ENCODE measurements at places on chromosomes 13 and 19.
A peak's percentile ranks its signal among the peaks of the same experiment; 100 is the strongest.

DNA sequence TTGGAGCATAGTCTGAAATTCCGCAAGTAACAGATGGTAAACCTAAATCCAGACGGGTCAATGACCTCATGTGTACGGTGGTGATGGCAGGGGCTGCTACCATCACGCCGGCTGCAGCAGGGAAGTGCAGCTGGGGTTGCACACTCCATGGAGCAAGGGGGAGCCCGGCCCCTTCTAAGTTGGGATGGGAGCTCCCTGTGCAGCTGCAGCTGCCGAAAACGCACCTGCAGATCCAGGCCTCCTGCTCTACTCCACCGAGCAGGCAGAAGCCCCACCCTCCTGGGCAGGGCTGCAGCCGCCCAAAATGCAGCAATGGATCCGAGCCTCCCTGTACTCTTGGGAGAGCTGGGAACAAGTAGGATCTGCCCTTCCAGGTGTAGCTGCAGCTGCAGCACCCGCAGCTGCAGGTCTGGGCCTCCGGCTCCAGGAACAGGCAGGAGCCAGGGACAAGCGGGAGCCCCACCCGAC lies 25.5 kb downstream of the KBTBD6 start:
- DNase-seq = no peak

DNA sequence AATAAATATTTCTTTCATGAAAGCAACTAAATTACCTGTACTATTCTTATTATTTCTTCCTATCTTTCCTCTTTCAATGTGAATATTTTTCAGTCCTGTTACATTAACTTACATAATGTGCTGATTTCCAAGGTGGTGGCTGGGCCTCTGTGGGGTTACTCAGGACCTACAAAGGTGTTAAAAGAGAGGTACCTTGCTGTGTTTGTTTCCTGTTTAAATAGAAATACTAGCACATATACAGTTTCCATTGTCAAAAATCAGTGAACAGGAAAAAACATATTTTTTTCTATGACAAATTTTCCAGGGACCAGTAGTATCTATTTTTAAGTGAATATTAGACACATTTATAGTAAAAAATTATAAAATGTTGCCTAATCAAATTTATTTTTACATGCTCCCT lies 8.7 kb upstream of the PCDH9 start:
- DNase-seq = no peak

- DNase-seq = peak; percentile 68
Measured at GRCh38 chr13:20136781-20137703, 23.8 kb downstream of the GJA3 start.

- no peak for DNase-seq
Measured at GRCh38 chr19:51398096-51398704, 7.8 kb upstream of the C19orf84 start.

- DNase-seq = no peak
Measured at GRCh38 chr13:85549819-85550218, 249.4 kb downstream of the SLITRK6 start.

DNA sequence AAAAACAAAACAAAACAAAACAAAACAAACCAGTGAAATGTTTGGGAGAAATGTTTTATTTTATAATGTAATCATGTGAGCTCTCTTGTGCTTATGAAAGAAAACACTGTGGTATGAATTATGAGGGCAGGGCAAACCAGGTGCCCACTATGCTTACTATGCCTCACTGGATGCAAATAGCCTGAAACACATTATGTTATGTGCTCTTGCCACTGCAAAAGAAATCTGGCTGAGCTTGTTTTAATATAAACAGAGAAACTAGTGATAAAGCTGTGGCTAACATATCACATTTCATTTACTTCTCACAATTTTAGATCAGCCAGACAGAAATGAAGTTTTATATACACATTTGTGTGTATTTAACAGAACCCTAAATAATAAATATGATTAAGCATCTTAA lies 8.7 kb upstream of the NBEA start:
- no peak for DNase-seq

GRCh38 chr13:34035676-34036325 lies 217.9 kb downstream of the RFC3 start:
- no peak for DNase-seq

- DNase-seq = no peak
Measured at GRCh38 chr13:34000955-34001354, 183.0 kb downstream of the RFC3 start.

GRCh38 chr13:68834375-68834774 lies 1273.3 kb upstream of the ATXN8OS start:
- no peak for DNase-seq

GRCh38 chr19:5617080-5617479 lies 5.5 kb downstream of the SAFB2 start:
- DNase-seq = no peak

- no peak for DNase-seq
Measured at GRCh38 chr13:31827707-31828106, 88.4 kb downstream of the RXFP2 start.

GRCh38 chr19:18772620-18773587 lies 18.2 kb downstream of the COMP start:
- no peak for DNase-seq

GRCh38 chr13:27481766-27482165 lies 31.4 kb upstream of the MTIF3 start:
- peak; percentile 65 for DNase-seq

DNA sequence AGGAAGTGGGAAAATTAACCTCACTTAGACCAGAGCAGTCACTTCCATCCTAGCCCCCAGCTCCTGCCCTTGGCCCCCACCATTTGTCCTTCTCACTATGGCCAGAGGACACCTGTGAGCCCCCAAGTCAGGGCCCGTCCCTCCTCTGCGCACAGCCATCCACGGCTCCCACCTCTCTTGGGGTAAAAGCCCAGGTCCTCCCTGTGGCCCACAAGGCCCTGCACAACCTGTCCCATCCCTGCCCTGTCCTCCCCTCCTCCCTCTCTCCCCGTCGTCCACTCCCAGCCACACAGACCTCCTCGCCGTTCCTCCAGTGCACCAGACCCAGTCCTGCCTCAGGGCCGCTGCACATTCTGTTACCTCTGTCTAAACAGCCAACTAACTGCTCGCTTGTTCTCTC lies 53.9 kb downstream of the SMIM24 start:
- no peak for DNase-seq

- DNase-seq = no peak
Measured at GRCh38 chr13:48068952-48069351, 26.0 kb downstream of the MED4 start.

DNA sequence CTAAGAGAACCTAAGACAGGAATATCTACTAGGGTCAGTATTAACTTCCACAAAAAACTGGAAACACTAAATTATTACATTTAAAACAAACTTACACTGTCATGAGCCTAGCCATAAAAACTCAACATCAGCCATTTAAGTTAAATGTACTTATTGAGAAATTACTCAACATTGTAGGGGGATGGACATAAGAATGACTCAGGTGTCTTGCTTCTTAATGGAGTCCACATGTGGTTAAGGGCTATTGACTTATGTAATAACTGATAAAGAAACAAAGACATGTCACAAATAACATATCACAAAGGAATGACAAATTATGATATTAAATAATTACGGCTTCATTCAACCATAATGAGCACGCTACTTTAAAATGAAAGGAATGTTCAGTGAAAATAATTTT lies 36.2 kb downstream of the CLDN10 start:
- no peak for DNase-seq

- no peak for DNase-seq
Measured at GRCh38 chr19:1756705-1757465, 3.6 kb downstream of the ONECUT3 start.

DNA sequence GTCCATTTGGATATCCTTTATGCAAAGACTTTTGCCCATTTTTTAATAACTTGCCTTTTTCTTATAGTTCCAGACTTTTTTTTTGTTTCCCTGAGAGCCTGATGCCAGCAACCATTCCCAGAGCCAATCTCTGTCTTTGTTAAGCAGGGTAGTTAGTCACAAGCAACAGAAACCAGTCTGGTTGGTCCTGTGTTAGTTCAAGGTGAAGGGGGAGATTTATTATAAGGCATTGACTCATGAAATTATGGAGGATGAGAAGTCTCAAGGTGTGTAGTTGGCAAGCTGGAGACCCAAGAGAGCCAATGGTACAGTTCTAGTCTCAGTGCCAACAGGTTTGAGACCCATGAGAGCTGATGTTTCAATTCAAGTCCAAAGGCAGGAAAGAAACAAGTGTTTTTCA lies 33.0 kb downstream of the GPR12 start:
- DNase-seq = no peak

- peak; percentile 86 for DNase-seq
Measured at GRCh38 chr19:32675720-32676185, at the start of gene RGS9BP. Gene RGS9BP, plus strand, starts transcription at chr19:32675848. Its CDS starts 416 bp downstream, at chr19:32676264.

- DNase-seq = no peak
Measured at GRCh38 chr19:5932609-5933262, 18.7 kb downstream of the CAPS start.

- no peak for DNase-seq
Measured at GRCh38 chr13:35743165-35743564, 266.7 kb upstream of the MAB21L1 start.

GRCh38 chr19:8487137-8487851 lies 15.1 kb downstream of the PRAM1 start:
- no peak for DNase-seq

GRCh38 chr13:76803831-76804230 lies 82.4 kb downstream of the KCTD12 start:
- no peak for DNase-seq

- no peak for DNase-seq
Measured at GRCh38 chr13:20077086-20077485, 83.8 kb downstream of the GJA3 start.

GRCh38 chr13:99995589-99996380 lies 14.2 kb downstream of the ZIC2 start:
- no peak for DNase-seq
